ENCODE measurements at places on chromosomes 16 and 17.

GRCh38 chr16:68324780-68325357, 14.1 kb downstream of the PRMT7 start:
- no peak for DNase-seq

DNA sequence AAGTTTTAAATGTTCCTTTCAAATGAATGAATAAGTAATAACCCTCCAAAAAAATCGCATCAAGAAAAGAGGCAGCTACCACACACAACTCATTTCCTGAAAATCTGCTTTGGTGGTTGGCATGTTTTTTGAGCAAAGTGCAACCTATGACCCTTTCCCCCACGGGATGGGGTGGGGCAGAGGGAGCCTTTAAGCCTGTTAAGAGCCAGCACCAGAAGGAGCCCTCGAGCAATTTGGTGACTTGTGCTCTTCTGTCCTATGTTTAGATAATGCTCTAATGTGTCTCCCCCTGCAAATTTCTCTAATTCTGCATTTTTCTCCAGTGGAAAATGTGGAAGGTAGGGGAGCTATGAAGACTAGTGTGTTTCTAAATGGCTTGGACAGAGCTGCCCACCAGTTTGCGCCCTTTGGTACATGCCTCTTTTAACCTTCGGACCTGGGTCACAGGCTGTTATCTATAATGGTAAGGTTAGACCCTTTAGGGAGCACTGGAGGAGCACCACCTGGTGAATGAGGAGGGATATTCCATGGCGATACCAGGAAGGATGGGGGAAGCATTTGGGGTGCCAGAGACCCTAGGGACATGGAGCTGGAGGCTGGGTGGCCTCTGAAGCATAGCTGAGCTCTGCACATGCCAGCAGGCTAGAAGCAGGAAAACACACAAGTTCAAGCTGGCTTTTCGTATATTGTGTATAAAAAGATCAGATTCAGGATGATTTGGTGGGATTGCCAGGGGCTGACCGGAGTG, 1.6 kb downstream of the PYCARD start:
- peak; percentile 85 for DNase-seq

DNA sequence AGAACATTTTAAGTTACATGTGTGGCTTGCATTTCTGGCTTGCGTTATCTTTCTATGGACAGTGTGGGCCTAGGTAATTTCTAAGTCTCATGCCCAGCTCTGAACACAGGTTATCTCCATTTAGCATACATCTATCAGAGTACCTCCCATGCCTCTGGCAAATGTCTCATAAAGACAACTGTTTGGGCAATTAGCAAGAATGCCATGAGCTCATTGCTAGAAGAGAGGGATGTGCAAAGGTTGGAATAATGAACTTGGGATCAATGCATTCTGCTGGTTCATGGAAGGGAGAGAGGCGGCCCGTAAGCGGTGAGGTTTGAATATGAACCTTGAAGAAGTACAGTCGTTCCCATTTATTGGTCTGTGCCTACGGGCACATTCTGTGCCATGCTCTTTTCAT, 14.4 kb downstream of the SYT17 start:
- DNase-seq, result no peak

DNA sequence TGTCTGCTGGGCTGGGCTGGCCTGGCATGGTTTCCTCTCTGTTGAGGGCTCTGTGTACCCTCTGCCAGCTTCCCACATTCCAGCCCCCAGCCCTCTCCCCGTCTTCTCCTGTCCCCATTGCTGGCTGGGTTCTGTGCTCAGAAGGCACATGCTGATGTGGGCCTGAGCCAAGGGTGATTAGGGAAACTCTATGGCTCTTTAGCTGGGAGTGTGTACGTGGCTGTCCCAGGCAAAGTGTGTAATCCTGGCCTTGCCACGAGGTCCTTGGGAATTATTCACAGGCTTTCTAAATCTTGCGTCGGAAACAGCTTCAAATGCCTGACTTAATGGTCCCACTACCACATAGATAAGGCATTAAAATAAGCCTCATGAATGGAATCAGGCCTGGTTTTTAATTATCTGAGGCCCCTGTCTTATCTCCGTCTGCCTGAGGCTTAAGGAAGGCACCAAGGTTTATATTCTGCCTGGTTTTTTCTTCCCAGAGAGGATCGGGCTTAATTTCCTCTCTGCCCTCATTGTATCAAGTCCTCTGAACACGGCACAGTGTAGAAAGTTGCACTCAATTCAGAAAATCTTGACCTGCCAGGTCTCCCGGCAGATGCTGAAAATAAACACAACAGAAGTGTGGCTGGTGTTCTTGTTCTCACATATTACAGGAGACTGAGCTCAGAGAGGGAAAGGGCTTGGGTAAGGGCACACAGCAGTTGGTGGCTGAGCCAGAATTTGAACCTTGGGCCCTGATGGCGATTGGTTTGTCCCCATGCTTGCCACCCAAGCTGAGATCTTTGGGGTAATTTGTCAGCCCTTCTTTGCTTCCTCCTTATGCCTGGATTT, 52.9 kb upstream of the LGALS9 start:
- no peak for DNase-seq

DNA sequence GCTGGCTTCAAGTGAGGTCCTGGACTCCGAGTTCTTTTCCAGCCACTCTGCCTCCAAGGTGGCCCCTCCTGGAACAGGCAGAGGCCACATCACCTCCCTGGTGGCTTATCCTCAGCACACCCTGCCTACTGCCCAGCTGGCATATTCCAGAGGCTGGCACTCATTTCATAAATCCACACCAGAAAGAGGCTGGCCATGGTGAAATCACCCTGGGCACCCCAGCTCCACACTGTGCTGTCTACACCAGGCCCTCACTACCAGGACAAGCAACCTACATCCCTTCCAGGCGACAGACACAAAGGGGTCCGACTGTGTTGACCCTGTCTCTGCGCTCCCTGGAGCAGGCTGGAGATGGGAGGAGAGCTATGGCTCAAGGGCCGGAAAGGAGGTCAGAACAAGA, 100.2 kb downstream of the C16orf78 start:
- DNase-seq, result no peak

- no peak for DNase-seq
These were observed 30.2 kb downstream of the CACNG5 start for GRCh38 chr17:66865151-66865550.

- DNase-seq, result no peak
These were observed 157.5 kb upstream of the MON1B start for GRCh38 chr16:77033516-77033915.

GRCh38 chr17:80621997-80622357, 77.3 kb downstream of the RPTOR start:
- no peak for DNase-seq

GRCh38 chr16:23512168-23512695, 1.9 kb upstream of the GGA2 start:
- DNase-seq, result no peak

DNA sequence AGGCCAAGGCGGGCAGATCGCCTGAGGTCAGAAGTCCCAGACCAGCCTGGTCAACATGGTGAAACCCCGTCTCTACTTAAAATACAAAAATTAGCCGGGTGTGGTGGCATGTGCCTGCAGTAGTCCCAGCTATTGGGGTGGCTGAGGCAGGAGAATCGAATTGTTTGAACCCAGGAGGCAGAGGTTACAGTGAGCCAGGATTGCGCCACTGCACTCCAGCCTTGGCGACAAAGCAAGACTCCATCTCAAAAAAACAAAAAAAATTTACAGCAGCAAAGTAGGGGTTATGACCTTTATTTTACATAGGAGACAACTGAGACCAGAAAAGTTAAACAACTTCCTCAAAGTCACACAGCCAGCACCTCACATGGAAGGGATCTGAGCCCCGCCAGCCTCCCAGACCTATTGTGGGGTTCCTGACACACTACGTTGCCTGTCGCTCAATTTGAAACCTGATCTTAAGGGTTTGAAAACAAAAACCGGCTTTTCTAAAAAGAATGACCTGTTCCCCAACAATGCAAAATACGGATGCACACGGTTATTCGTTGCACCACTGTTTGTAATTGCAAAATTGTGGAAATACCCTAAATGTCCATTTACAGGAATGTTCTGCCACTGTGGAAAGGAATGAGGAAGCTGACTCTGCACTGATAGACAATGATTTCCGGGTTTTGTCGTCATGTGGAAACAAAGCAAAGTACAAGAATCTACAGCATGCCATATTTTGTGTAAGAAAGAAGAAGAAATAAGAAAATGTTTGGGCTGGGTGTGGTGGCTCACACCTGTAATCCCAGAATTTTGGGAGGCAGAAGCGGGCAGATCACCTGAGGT, 77.2 kb downstream of the CNGB1 start:
- no peak for DNase-seq

GRCh38 chr16:6207124-6207523, 1109.5 kb upstream of the EEF2KMT start:
- no peak for DNase-seq

- no peak for DNase-seq
These were observed 10.4 kb upstream of the RUNDC3A start for GRCh38 chr17:44297975-44298374.

GRCh38 chr16:49776085-49776595, 79.8 kb downstream of the ZNF423 start:
- DNase-seq, result no peak

GRCh38 chr16:50228364-50228868, 37.9 kb upstream of the ADCY7 start:
- no peak for DNase-seq

- no peak for DNase-seq
These were observed 14.3 kb downstream of the JUP start for GRCh38 chr17:41772218-41772585.

DNA sequence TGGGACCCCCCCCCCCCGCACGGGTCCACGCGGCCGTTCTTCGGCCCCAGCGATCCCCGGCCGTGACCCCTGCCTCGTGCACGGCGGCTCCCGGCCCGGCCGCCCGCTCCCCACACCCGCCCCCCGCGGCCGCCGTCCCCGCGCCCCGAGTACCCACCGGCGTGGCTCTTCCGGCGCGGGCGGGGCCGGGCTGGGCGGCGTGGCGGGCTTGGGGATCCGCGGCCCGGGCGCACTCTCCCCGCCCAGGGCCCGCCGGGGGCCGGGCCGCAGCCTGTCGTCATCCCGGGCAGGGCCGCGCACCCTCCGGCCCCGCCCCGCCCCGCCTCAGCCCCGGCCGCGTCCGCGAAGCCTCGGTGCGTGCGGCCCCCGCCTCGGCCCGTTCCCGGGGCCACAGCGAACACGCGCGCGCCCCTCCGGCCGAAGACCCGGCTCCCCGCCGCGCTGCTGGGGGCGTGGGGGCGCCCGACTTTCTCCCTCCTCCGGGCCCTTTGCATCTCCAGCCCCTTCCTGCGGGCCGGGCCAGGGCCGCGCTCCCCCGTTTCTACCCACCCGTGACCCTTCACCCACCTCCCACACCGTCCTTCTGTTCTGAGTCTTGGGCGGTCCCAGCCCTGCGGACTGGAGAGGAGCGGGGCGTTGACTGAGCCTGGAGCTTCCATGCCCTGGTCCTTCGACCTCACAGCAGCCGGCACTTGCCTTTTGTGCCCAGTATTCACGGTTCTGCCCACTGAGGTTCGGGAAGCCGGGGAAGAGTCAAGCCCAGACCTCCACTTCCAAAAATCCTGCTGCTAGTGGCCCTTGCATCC, 840 bp downstream of the MYO1C start:
- DNase-seq, result no peak

DNA sequence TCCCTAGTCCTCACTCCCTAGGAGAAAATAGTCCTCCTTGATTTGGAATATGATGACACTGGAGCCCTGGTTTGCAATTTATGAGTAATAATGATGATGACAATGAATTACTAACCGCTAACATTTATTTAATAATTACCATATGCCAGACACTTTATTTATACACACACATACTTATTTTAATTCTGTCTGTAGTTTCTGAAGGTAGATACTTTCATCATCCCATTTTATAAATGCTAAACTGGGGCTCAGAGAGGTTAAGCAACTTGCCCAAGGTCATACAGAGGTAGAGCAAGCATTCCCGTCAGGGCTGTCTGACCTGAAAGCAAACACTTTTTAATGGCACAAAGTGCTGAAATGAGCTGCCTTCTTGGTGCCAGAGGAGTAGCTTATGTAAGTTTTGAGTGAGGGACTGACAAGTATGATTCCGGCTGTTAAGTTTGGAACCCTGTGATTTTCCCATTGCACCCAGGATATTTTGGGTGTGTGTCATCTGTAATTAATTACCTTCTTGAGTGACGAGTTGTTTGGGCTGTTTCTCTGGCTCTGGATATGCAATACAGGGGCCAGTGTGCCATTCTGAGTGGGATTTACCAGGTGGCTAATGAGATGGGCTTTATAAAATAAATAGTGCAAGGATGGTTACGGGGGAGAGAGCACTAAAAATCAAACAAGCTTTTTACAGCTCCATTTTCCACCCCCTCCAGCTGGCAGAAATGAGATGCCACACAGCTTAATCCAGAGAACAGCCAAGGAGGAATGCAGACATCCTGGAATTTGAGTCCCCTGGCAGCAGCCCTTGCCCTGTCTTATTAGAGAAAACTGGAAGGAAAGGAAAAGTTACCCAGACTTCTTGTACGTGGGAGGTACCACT, 211.8 kb downstream of the SNX29 start:
- DNase-seq, result no peak

DNA sequence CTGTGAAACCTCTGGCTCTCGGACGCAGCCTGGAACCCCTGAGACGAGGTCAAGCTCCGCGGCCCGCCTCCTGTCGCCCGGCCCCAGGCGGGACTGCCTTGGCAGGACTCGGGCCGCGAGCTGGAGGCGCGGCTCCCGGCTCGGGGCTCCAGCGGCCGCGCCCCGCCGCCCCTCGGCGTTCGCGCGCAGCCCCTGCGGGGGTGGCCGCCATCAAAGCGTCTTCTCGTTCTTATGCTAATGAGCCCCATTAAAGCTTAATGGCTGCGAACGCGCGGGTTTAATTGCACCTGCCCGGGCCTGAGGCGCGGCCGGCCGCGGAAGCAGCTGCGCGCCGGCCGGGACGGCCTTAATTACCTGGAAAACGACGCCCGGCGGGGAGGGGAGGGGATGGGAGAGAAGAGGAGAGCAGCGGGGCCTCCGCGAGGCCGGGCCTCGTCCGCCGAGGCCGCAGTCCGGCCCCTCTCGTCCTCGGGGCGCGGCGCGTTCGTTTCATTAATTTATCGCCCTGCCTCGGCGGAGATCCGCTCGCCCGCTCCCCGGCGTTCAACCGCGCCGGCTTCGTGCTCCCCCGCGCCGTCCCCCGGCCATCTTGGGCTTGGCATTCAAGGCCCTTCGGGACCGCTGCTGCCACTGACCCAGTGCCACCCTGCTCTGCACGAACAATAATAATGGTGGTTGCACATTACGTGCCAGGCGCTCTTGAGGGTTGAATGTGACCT, 19.2 kb downstream of the RAI1 start:
- no peak for DNase-seq

DNA sequence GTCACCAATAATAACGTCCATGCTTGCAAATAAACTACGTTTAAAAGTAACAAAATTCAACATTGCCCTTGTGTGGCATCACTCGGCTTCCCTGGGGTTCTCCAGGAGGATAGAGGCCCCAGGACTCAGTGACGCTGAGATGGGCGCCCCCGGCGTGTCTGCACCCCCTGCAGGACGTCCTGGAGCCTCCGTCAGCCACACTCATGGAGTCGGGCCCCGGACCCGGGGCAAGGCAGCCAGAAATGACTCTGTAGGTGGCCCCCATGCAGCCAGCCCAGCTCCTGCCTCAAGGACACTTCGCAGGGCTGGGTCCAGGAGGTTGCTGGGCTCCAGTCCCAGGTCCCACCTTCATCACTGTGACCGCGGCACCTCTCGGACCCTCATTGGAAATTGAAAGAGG, 16.6 kb upstream of the ACSF3 start:
- no peak for DNase-seq

- no peak for DNase-seq
These were observed 34.1 kb upstream of the WWOX start for GRCh38 chr16:78065319-78065718.

Measured in AML-193 (cell line).